ENCODE measurements at places on chromosomes 1 and 21. TPM values are rescaled to one million over a fixed set of nuclear protein-coding genes. Genes with fewer than 3 reads are reported as not detected.

DNA sequence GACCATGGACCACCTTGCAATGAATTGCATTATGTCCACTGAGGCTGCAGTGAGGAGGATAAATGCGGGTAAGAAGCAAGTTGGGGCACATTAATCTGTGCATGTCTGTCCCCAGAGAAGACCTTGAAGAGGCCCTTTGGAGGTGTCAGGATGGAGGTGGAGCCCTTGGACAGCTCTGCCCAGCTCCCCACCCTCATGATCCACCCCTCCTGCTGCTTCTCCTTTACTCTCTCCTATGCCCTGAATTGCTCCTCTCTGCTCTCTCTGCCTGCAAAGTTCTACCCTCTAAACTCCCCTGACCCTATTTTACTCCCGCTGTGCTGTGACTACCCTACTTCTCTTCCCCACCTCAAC, 292.4 kb upstream of the USP24 start:
- DNase-seq: no peak
- peaks cover 4% of the 10 kb centered on the region for H3K27me3 ChIP-seq
- no peaks in the 10 kb centered on the region for H3K36me3 ChIP-seq
- no peak overlapping the region for H3K4me3 ChIP-seq

The FCRL1 gene
- total RNA-seq: not detected

GRCh38 chr1:71565262-71565661, 484.4 kb upstream of the ZRANB2 start:
- no peaks in the 10 kb centered on the region for H3K27me3 ChIP-seq
- H3K27ac ChIP-seq: no peak overlapping the region
- H3K36me3 ChIP-seq: no peaks in the 10 kb centered on the region
- no peak for DNase-seq

DNA sequence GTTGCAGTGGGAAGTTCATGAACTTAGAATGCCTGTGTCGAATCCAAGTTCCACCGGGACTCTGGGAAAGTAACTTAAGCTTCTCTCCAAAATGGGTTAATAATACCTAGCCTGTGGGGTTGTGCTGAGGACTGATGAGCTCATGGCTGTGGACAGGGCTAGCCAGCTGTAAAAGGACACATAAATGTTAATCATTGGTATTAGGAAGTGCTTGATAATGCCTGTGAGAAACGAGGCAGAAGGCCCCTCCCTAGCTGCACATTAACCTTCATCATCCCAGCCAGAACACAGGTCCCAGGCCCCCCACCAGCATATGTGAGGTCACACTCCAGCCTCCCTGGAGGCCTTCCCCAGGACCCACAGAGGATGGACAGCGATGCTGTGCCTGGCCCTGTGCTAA, 789 bp upstream of the GJB4 start:
- no peak for DNase-seq
- H3K36me3 ChIP-seq: no peaks in the 10 kb centered on the region
- H3K27ac ChIP-seq: no peak overlapping the region
- peaks cover 9% of the 10 kb centered on the region for H3K27me3 ChIP-seq
- no peaks in the 10 kb centered on the region for H3K4me1 ChIP-seq

GRCh38 chr1:22132517-22133235, 10.2 kb downstream of the WNT4 start:
- no peak overlapping the region for H3K4me3 ChIP-seq
- no peak overlapping the region for H3K27ac ChIP-seq
- no peak for DNase-seq
- no peaks in the 10 kb centered on the region for H3K27me3 ChIP-seq
- H3K36me3 ChIP-seq: no peaks in the 10 kb centered on the region

DNA sequence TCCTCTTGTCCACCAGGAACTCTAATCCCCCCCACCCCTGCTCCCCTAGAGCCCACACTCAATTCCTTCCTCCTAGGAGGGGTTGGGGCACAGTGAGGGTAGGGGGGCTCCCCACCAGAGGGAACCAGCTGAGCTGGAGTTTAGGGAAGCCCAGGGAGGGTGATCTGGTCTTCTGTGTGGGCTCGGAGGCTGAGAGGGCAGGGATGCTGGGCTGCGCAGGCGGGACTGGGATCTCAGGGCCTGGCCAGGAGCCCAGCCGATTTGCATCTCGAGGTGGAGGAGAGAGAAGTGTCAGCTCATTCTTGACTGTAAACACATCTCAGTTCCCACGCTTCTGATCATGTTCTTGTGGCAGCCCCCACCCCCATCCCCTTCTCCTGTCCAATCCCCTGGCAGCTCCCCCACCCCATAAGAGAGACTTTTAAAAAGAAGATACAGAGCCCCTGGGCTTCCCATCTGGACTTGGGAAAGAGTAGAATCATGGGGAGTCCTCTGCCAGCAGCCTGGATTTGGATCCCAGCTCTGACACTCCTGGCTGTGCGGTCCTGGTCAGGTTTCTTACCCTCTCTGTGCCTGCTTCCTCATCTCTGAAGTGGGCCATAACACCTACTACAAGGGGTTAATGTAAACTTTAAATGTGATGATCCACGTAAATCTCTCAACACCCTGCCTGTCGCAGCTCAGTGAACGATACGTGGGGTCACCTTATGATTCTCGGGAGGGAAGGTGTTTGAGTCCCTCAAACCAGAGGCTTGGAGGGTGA, 6.6 kb downstream of the PEAR1 start:
- peaks cover 30% of the 10 kb centered on the region for H3K27me3 ChIP-seq
- no peak overlapping the region for H3K4me3 ChIP-seq
- no peaks in the 10 kb centered on the region for H3K36me3 ChIP-seq
- no peak for DNase-seq

- H3K36me3 ChIP-seq: peaks cover 1% of the 10 kb centered on the region
- H3K27me3 ChIP-seq: peaks cover 74% of the 10 kb centered on the region
- no peak overlapping the region for H3K27ac ChIP-seq
- peaks cover 7% of the 10 kb centered on the region for H3K4me1 ChIP-seq
- no peak overlapping the region for H3K4me3 ChIP-seq
- DNase-seq: no peak
Measured at GRCh38 chr1:8020032-8020431, 6.1 kb downstream of the ERRFI1 start.
